A549 treated with AZD2906 at 1 μM for 4 hours (cell line): ENCODE measurements at places on chromosomes 3 and 15. TPM values are rescaled to one million over a fixed set of nuclear protein-coding genes. Genes with fewer than 3 reads are reported as not detected.

The NR2E3 gene
- total RNA-seq: 0.16 to 0.34 TPM (median 0.21 TPM) in 5 replicates

The AADACL2 gene
- total RNA-seq: not detected in 5 replicates

The PRICKLE2 gene
- 2.0 to 3.0 TPM (median 2.2 TPM) in 5 replicates for total RNA-seq

The MESP2 gene
- 0.09 to 0.83 TPM (median 0.40 TPM) in 5 replicates for total RNA-seq

The GREM1 gene
- 2.4 to 6.9 TPM (median 2.7 TPM) in 5 replicates for total RNA-seq

The DPPA2 gene
- not detected in 5 replicates for total RNA-seq

The ITIH3 gene
- total RNA-seq: 0.14 to 0.29 TPM (median 0.16 TPM) in 5 replicates

The CLDN11 gene
- total RNA-seq: 0.07 to 0.15 TPM (median 0.12 TPM) in 5 replicates

The CISH gene
- 0.40 to 0.72 TPM (median 0.53 TPM) in 5 replicates for total RNA-seq

The KNL1 gene
- total RNA-seq: 5.3 to 8.2 TPM (median 6.1 TPM) in 5 replicates

The CACNA2D2 gene
- 0.45 to 0.71 TPM (median 0.53 TPM) in 5 replicates for total RNA-seq

The CYP19A1 gene
- total RNA-seq: 0.10 to 0.56 TPM (median 0.18 TPM) in 5 replicates

The SI gene
- not detected in 5 replicates for total RNA-seq

The TIGIT gene
- not detected in 5 replicates for total RNA-seq

The CTXN2 gene
- 0.02 to 0.05 TPM in 2 of 5 replicates, not detected in the others for total RNA-seq

The MED12L gene
- total RNA-seq: 0.32 to 0.90 TPM (median 0.42 TPM) in 5 replicates

The DGKG gene
- total RNA-seq: 6.5 to 12.3 TPM (median 7.0 TPM) in 5 replicates

The MRPL46 gene
- total RNA-seq: 51.4 to 62.4 TPM (median 58.0 TPM) in 5 replicates

The CHRFAM7A gene
- total RNA-seq: 4.4 to 7.5 TPM (median 6.5 TPM) in 5 replicates

The GRAMD1C gene
- total RNA-seq: 0.24 to 0.78 TPM (median 0.46 TPM) in 5 replicates

The MNS1 gene
- total RNA-seq: 1.9 to 3.4 TPM (median 2.6 TPM) in 5 replicates

The NEK10 gene
- 0.66 to 0.84 TPM (median 0.68 TPM) in 5 replicates for total RNA-seq

The GPR160 gene
- 1.4 to 2.1 TPM (median 1.7 TPM) in 5 replicates for total RNA-seq

The TM6SF1 gene
- 0.09 to 0.13 TPM (median 0.10 TPM) in 4 of 5 replicates, not detected in the other for total RNA-seq

The FGD5 gene
- 0.02 to 0.03 TPM (median 0.03 TPM) in 4 of 5 replicates, not detected in the other for total RNA-seq
